ENCODE measurements at places on chromosomes 11 and 22.
A peak's percentile ranks its signal among the peaks of the same experiment; 100 is the strongest.

- no peak for DNase-seq
Observed at GRCh38 chr22:37044634-37045625, 6.6 kb upstream of the KCTD17 start.

- no peak for DNase-seq
Observed at GRCh38 chr22:45535290-45535689, 32.6 kb downstream of the FBLN1 start.

- no peak for DNase-seq
Observed at GRCh38 chr22:49300951-49301397, 526.7 kb downstream of the BRD1 start.

DNA sequence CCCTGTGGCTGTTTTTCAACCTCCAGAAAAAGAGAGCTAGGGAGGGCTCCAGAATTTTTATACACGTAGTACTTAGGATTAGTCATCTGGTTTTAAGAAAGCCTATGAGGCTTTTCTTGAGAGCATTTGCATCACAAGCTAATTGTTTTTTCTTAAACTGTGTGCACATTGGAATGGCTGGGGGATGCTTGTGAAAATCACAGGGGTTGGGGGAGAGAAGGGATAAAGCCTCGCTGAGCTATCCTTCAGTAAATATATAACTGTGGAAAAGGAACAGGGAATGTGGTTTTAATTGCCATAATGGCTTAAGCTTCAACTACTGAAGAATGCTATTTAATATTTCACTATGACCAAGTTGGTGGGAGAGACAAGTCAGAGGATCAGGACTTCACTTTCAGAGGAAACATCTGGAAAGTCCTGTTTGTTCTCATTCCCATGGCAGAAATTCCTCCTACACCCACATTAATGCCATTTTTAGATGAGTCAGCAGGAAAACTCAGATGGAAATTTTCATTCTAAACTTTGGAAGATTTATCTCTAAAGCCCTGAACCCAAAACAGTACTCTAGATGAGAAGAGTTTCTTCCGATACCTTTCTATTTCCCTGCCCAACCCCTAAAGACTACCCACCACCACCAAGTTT lies 591.3 kb downstream of the LRRC4C start:
- no peak for DNase-seq

DNA sequence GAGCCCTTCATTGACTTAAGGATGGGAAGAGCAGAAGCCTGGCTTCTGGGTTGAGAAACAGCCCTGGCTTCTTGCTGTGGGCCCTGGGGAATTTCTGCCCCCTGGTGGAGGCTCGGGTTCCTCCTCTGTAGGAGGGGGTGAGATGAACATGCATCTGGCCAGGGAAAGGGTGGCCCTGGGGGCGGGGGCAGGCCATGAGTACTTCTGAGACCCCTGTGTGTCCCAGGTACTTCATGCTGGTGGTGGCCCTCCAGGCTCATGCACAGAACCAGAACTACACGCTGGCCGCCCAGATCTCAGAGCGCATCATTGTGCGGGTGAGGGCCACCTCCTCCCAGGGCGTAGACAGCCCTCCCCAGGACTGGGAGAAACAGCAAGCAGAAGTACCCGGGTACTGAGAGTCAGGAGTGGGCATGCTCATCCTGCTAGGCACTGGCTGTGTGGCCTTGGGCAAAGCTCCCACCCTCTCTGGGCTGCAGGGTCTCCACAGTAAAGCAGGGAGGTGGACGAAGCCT lies 15.8 kb downstream of the TMEM258 start:
- no peak for DNase-seq

GRCh38 chr11:69574608-69575255 lies 66.2 kb upstream of the CCND1 start:
- DNase-seq = no peak

DNA sequence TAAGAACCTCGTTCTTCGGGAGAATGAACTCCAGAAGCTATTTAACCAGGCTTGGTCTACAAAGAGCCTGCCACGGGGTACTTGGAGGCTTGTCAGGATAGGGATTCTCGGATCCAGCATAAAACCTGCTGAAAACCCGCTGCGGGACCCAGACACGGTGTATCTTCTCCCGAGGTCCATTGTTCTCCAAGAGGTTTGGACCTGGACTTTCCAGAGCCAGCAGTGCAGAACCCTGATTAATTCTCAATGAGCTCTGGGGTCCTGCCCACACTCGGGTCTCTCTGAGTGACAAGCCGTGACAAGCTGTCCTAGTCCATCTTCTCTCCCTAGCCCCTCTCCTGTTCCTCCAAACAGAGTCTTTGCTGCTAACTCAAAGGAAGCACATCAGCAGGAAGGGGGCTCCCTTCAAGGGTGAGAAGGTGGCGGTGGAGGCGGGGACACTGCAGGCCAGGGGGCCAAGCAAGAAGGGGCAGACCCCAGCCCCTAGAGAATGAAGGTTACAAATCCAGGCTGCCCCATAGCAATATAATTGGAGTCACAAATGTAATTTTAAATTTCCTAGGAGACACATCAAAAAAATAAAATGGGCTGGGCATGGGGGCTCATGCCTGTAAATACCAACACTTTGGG lies 12.2 kb downstream of the SHANK2 start:
- peak; percentile 33 for DNase-seq

DNA sequence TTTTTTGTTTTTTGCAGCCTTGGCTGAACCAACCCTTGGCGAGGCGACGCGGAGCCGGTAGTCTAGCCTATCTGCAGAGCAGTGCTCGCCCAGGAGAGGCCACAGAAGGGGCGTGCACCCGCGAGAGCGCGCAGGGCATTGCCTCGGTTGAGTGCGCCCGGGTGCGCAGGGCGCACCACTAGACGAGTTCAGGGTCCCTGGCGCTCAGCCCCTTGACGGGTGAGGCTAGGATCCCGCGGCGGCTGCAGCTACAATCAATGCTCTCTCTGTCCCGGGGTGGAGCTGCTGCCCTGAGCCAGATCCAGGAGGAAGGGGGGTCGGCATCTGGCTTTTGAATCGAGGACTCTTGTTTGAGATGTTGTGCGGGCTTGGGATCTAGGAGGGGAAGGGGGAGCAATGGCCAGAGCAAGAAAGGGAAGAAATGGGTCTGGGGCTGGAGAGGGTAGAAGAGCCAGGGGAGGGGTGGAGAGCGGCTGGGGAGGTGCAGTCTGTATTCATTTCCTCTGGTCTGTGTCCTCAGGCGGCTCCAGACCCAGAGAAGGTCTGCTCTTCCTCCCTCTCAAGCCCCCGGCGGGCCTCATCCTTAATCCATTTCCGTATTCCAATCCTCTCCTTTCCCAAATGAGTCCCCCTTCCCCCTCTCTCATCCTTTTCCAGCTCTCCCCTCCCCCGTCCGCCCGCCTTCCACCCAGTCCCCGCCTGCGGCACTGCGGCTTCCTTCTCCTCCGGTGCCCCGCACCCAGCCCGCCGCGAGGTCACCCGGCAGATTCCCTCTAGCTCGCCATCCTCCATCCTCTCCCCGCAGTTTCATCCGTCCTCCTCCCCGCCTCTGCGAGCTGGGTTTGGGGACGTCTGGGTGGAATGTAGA lies 797 bp downstream of the THY1 start:
- DNase-seq = no peak

DNA sequence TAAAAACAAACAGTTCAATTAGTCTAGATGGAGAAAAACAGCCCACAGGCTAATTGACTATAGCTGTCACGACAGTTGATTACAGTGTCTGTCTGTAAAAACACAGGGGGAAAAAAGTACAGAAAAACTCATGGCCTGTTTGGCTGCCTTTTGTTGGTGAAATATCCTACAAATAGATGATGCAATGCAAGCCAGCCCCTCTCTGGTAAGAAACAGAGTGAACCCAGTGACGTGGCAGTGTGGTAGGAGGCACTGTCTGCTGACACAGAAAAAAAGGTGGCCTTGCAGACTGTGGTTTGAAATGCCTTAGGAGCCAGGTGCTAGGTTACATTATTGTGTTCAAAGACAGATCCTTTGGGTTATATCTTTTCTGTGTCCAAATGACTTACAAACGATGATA lies 431.4 kb upstream of the CCDC90B start:
- DNase-seq = no peak

DNA sequence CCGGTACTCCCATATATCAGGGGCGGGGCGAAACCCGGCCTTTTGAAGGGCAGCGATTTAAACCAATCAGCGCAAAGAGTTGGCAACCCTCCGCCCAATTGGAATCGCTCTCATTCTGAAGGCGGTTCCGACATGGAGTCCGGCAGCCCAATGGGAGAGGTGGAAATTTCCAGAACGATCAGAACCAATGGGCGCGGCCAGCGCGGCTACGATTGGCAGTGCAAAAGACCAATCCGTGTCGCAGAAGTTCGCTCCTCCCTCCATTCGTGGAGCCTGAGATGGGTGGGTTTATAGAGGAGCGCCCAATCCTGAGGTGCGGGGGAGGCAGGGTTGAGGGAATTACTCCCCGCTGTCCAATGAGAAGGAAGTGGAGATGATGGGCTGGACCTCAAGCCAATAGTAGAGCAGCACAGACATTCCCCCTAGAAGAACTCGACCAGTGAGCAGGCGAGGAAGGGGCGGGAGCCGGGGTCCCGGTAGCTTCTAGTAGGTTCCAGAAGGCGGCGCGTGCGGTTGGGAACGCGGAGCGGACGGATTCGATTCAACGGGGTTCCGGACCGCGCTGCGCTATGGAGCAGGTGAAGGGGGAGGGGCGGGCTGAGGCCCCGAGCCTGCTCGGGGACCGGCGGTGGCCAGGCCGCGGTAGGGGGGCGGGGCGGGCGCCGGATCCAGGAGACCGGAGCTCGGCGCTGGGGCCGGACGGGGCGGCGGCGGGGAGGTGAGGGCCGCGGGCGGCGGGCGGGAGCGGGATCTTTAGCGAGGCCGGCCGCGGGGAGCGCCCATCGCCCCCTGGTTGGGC lies at the start of gene STIP1:
STIP1 (plus strand) TSS at position 479 of the 799 bp plus-strand sequence; CDS start at position 570, 91 bp downstream.
- peak; percentile 100 for DNase-seq

- peak; percentile 41 for DNase-seq
Observed at GRCh38 chr11:68661697-68662603, 22.4 kb upstream of the GAL start.

DNA sequence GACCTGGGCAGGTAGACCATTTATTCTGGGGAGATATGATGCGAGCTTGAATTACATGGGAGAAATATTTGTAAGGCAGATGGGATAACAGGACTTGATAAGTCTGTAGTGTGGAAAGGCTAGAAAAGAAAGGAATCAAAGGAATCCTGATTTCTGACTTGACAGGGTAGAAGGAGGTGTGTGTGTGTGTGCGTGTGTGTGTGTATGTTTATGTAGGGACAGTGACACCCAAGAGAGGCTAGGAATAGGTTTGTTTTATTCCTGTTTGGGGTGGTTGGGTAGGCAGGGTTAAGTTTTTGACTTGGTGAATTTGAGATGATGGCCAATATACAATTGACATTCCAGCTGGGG lies 390 bp upstream of the HTATIP2 start:
- DNase-seq = no peak

DNA sequence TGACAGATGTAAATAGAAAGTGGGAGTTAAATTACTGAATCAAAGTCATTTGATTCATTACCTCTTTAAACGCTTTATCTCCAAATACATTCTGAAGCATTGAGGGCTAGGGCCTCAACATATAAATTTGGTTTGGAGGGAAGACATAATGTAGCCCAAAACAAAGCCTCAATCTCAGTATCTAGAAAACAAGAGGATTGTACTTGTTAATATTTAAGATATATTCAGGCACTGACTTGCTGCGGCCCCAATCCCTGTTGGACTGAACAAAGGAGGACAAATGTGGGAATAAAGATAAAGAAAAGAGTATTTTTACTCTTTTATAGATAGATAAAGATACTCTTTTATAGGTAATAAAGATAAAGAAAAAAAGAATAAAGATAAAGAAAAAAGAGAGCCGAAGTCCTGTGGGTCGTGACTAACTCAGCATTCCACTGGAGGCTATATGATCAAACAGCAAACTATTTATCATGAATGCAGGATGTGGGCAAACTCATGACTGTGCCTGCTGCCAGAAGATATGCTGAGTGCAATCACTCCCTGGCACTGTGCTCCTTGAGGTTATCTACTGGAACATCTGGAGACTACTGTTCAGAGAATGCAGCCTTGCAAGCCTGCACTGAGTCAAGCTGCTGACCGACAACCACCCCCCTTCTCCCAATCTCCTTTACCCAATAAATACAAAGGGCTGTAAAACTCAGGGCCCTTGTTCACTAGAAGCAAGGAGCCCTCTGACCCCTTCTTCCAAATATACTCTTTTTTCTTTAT lies 6.9 kb downstream of the OR10V1 start:
- no peak for DNase-seq

- DNase-seq = no peak
Observed at GRCh38 chr11:95102733-95103132, 13.1 kb downstream of the ENDOD1 start.

- no peak for DNase-seq
Observed at GRCh38 chr11:116694815-116695590, 77.8 kb downstream of the BUD13 start.

DNA sequence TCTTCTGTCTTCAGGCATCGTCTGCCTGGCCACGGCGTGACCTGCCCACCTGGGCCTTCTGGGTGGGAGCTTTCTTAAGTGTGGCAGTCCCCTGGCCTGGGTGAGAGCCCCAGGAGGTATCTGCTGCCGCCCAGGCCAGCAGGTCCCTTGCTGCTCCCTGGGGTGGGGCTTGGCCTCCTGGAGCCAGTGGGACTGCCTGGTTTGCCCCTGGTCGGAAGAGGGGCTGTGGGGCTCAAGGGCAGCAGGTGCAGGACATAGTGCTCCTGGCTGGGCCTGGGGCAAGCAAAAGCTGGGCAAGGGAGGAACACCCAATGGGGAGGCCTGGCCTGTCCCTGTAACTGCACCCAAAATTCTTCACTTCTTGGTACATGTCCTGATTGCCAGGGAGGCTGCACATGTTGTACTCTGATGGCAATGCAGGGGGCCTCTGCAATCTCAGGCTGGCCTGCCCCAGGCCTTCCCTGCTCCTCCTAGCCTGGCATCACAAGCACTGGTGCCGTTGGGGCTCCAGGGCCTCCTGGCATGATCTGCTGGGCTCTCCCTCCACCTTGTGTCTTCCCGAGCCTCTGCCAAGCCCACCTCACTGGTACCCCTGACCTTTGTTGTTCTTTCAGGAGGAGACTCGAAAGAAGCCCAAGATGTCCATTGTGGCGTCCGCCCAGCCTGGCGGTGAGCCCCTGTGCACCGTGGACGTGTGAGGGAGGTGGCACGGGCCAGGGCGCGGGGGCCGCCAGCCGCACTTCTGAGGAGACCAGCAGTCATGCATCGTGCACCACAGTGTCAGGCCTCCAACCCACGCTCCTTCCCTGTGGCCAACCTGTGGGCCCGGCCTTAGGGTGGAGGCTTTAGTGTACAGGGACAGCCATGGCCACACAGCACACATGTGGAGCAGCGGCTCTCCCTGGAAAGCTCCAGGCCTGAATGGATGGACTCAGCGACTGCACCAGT lies 6.2 kb upstream of the RANBP1 start:
- DNase-seq = no peak

DNA sequence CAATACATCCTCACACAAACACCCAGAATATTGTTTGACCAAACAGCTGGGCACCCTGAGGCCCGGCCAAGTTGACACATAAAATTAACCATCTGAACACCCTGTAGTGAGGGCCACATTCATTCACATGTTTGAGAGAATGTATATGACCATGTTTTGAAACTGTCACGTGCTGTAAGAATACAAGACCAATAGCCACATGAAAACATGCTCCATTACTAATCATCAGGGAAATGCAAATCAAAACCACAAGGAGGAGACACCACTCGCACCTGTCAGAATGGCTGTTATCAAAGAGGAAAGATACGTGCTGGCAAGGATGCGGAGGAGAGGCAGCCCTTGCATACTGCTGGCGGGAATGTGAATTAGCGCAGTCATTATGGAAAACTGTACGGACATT lies 38.3 kb upstream of the IGSF9B start:
- no peak for DNase-seq

- no peak for DNase-seq
Observed at GRCh38 chr22:46104170-46104880, 46.0 kb upstream of the PPARA start.

GRCh38 chr22:43092085-43092484 lies 2.9 kb upstream of the TTLL1 start:
- DNase-seq = no peak

All from breast epithelium (tissue), 4 donors.